B cell (primary cell): ENCODE measurements at places on chromosomes 11 and 22.

- DNase-seq, result no peak
Observed at GRCh38 chr11:59900366-59901126, 22.0 kb downstream of the OOSP3 start.

GRCh38 chr11:62324731-62325556 lies 12.3 kb upstream of the ASRGL1 start:
- DNase-seq, result peak; percentile 47

DNA sequence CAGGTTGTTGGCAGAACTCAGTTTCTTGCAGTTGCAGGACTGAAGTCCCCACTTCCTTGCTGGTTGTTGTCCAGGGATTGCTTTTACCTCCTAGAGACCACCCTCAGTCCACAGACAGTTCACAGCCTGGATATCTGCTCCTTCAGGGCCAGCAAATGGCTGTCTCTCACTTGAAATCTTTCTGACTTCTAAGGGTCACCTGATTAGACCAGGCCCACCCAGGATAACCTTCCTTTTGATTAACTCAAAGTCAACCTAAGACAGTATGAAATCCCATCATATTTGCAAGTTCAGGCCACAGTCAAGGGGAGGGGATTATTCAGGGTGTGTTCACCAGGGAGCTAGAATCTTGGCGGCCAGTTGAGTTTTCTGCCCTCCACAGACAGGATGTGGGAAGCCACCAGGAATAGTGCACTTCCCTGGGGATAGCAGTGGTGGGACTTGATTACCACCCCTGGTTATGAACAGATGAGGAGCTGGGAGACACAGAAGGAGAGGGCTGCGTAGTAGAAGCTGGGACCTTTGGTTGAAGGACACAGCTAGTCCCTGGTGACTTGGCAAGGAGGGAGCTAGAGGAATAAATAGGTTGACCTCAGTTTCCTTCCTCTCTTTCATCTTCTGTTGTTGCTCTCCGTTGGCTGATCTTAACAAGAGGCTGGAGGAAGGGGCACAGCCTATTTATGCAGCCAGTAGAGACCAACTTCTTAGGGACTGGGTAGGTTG lies 33.4 kb downstream of the MIAT start:
- DNase-seq, result no peak

- DNase-seq, result no peak
Observed at GRCh38 chr22:48701296-48702030, 1126.2 kb downstream of the BRD1 start.

DNA sequence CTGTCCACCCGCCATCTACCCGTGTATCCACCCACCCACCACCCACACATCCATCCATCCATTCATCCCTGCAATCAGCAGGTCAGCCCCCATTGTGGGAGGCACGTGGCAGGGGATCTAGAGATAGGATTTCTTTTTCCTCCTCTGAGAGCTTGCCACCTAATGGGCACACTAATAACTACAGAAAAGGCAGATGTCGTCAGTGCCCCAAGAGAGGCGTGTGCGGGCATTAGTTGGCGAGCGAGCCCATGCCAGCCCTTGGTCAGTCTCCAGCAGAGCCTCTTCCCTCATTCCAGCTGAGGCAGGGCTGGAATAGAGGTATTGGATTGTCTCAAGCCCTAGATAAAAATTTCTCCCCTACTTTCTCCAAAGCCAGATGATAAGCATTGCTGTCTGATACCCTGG lies 9.7 kb downstream of the USP2 start:
- no peak for DNase-seq

DNA sequence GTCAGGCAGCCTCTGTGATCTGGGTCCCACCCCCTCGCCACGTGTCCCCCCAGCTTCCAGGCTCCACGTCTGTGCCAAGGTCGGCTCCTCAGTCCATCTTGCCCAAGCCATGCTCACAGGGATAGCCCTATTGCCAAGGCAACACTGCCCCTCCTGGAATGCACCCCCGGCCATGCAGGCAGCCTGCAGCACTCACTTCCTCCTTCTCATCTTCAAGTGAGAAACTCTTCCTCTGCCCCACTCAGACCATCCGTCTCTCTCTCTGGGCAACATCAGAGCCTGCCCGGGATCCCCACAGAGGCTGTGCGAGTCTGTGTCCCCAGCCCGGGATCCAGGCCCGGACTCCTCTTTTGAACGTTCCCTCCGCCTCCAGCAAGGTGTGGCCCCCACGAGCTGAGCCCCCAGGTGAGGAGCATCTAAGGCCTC lies 852.3 kb downstream of the BRD1 start:
- no peak for DNase-seq

DNA sequence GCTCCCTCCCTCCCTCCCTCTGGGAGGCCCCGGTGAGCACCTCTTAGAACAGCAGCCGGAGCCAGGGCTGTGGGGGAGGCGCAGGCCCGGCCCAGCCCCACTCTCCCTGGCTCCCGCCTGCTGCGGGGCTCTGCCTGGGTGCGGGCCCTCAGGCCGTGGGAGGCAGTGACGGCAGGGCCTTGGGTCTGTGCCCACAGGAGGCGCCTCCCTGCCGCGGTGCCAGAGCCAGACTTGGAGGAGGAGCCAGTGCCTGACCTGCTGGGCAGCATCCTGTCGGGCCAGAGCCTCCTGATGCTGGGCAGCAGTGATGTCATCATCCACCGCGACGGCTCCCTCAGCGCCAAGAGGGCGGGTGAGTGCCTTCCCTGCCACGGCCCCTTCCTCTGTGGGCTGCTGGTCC lies 9.5 kb downstream of the IRF7 start:
- DNase-seq, result no peak
